ENCODE measurements at places on chromosomes 6 and 20.
A peak's percentile ranks its signal among the peaks of the same experiment; 100 is the strongest.

GRCh38 chr6:3741477-3741871, 10.0 kb downstream of the PXDC1 start:
- DNase-seq: no peak

GRCh38 chr20:3804781-3805180, 8.7 kb downstream of the CDC25B start:
- DNase-seq: no peak

- no peak for DNase-seq
These were observed 3.9 kb upstream of the SULF2 start for GRCh38 chr20:47789081-47789763.

GRCh38 chr6:157661652-157662051, 161.4 kb upstream of the SNX9 start:
- DNase-seq: no peak

GRCh38 chr6:31546339-31546957, at the start of gene ATP6V1G2:
TSS of gene ATP6V1G2 (minus strand) at chr6:31546608. CDS start at chr6:31546559, 49 bp downstream.
- DNase-seq: peak; percentile 91

- no peak for DNase-seq
These were observed 144.6 kb downstream of the LRFN2 start for GRCh38 chr6:40442591-40442990.

GRCh38 chr6:148745926-148746325, 904 bp upstream of the UST start:
- DNase-seq: no peak

DNA sequence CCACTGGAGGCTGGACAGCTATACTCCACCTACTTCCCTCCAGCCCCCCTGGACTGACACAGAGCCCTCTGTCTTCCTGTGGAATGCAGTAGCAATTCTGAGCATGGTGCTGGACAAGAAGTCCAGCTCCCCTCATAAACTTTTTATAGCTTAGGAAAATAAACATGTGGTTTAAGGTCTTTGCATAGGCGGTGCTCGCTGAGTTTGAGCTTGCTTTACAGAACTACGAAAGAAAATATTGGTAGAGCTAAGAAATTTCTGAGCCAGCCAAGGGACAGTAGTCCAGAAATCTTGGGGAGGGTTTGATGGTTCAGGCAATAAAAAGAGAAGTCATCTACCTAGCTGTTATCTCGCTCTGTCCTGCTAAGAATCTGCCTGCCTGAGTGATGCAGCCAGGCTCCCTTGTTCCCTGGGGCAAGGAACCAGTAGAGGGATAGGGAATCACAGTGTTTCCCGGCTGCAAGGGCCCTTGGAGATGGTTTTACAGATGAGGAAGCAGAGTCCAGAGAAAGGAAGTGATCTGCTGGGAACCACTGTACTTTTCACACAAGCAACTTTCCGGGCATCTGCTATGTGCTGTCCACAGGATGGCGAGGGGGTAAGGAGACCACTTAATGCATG, 343.4 kb downstream of the CDC5L start:
- DNase-seq: no peak

GRCh38 chr6:165847407-165848085, 184.5 kb upstream of the PDE10A start:
- no peak for DNase-seq

DNA sequence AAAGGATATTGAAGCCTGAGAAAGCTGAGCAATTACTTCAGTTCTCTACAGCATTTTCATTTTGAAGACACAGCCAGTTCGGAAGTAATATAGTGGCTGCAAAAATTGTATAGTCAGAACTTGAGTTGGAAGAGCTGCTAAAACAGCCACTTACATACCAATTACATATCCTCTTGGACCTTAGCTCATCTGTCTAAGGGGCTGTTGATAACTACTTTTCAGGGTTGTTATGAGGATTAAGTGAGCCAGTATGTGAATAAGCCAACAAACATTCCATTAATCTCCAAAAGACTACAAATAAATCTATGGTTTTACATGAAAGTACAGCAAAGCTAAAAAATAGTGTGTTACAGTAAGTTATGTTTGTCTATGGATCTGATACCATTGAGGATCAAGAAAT, 59.7 kb downstream of the TMEM200A start:
- DNase-seq: no peak

GRCh38 chr20:51769976-51770615, 1.9 kb upstream of the ATP9A start:
- no peak for DNase-seq

GRCh38 chr6:158610319-158610968, 34.1 kb downstream of the DYNLT1 start:
- DNase-seq: no peak

DNA sequence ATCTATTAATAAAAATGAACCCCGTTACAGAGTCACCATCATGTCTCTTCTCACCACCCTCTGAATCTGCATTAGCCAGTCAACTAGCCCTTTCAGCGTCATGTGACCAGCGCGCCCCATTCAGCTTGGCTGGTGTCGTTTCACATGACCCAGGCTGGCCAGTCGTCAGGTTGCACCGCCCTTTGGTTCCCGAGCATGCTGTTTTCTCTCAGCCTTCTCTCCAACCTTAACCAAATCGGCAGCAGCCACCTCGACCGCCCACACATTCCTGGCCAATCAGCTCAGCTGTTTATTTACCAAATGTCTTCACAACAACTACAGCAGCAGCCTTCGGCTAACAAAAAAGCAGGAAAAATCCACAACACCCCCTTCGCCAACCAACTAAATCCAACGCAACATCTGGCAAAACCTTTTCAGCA, 5.6 kb downstream of the SRSF3 start:
- DNase-seq: peak; percentile 65

DNA sequence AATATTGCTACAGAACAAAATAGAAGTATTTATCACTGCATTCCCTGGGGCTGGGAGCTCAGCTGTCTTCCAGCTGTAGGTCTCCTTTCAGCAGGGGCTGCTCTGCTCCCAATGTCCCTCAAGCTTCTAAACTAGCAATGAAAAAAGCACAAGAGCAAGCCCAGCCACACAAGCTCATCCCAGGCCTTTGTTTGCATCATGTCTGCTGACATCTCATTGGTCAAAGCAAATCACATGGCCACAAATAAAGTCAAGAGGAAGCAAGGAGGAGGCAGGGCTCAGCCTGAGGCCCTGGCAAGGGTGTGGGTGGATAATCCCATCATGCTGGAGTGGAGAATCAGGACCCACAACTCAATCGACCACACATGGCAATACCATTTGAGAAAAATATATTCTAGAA, 2.2 kb upstream of the BFSP1 start:
- no peak for DNase-seq

DNA sequence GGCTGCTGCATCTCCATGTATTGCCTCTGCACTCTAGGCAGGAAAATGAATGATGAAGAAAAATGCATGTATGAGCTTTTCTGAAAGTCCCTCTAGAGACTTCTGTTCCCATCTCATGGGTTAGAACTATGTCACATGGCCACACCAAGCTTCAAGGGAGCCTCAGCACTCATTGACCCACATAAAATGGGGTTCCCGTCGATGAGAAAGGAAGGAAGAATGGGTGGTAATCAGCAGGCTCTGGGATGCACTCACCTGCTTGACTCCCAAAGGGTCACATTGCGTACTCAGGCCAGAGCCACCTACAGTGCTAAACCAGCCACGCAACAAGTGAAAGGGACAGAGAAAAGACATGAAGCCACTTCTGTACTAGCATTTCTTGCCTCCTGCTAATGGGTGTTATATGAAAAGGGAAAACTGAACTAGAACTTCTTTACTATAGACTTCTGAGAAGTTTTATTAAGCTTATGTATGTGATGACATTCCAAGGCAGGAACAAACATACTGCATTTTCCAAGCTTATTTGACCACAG, 95.8 kb upstream of the GCM1 start:
- no peak for DNase-seq

- DNase-seq: no peak
These were observed 285.4 kb downstream of the THBS2 start for GRCh38 chr6:168968228-168968627.

DNA sequence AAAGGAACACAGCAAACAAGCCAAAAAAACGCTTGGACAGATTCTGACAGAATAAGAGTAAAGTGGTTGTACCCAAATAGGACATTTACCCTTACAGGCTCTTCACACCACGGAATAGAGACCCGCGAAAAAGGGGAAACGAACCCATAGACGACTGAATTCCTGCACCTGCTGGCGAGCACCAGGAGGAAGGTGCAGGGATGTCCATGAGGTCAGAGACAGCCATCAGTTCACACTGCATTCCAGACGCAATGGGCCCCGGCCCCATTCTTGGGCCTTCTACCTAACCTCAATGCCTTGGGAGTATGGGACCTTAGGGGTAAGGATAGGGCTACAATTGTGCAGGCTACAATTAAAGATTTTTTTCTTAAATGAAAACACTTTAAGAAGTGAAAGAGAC, 5.2 kb upstream of the DIDO1 start:
- no peak for DNase-seq

- DNase-seq: no peak
These were observed 11.4 kb upstream of the SOX12 start for GRCh38 chr20:313948-314347.

GRCh38 chr20:45970646-45971424, 1.2 kb downstream of the ZNF335 start:
- no peak for DNase-seq

GRCh38 chr20:5372371-5372770, 55.6 kb upstream of the PROKR2 start:
- no peak for DNase-seq

DNA sequence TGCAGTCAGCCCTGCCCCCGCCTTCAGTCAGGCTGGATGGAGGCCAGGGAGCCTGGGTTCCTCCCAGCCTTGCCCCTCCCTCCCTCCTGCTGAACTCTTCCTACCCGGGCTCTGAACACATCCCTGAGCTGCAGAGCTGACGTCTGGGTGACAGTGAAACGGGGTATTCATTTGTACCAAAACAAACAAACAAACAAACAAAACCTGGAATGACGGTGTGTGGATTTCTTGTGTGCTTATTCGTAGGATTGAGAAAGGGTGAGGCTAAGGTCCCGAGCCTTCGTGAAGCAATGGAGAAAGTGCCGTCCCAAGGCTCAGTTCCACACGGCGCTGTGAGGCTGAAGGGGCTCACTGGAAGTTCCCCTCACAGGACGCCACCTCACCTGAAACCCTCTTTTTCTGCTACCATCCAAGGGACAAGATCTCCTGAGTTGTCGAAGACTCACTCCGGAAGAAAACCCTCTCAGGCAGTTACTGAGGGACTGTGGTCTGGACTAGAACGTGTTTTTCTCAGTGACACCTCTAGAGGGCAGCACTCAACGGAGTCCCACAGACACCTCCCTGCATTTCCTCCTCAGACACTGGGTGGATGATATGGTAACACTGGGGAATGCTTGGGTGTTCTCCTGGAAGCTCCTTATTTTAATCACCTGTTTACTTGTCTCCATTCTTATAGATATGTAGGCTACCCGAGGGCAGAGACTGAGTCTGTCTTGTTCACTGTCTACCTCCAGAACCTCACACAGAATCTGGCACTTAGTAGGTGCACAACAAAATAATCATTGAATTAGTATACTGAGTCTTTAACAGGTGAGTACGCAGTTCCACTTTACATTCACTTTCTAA, 27.3 kb downstream of the GSTA3 start:
- peak; percentile 66 for DNase-seq

GRCh38 chr6:14750059-14750661, 495.7 kb upstream of the JARID2 start:
- no peak for DNase-seq

- DNase-seq: no peak
These were observed 245.6 kb downstream of the KIF16B start for GRCh38 chr20:16327606-16328005.

- peak; percentile 21 for DNase-seq
These were observed 27.7 kb downstream of the TFEB start for GRCh38 chr6:41707565-41708200.

- DNase-seq: peak; percentile 81
These were observed at the start of gene ACSS1 for GRCh38 chr20:25058051-25058846. TSS of gene ACSS1 (minus strand) at chr20:25058139. CDS start at chr20:25058102, 37 bp downstream.

DNA sequence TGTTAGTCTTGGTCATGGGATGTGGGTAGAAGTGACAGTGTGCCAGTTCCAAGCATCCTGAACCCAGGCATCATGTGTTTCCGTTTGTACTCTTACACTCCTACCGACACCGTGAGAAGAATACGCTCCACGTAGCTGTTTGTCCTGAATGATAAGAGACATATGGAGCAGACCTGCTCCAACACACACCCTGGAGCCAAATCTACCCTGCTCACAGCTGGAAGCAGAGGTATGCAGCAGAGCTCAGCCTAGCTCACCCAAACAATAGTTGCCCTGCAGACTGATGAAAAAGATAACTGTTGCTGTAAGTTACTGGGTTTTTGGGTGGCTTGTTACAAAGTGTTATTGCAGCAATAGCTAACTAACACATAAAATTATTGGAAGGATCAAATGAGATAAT, 14.3 kb upstream of the PDSS2 start:
- no peak for DNase-seq

DNA sequence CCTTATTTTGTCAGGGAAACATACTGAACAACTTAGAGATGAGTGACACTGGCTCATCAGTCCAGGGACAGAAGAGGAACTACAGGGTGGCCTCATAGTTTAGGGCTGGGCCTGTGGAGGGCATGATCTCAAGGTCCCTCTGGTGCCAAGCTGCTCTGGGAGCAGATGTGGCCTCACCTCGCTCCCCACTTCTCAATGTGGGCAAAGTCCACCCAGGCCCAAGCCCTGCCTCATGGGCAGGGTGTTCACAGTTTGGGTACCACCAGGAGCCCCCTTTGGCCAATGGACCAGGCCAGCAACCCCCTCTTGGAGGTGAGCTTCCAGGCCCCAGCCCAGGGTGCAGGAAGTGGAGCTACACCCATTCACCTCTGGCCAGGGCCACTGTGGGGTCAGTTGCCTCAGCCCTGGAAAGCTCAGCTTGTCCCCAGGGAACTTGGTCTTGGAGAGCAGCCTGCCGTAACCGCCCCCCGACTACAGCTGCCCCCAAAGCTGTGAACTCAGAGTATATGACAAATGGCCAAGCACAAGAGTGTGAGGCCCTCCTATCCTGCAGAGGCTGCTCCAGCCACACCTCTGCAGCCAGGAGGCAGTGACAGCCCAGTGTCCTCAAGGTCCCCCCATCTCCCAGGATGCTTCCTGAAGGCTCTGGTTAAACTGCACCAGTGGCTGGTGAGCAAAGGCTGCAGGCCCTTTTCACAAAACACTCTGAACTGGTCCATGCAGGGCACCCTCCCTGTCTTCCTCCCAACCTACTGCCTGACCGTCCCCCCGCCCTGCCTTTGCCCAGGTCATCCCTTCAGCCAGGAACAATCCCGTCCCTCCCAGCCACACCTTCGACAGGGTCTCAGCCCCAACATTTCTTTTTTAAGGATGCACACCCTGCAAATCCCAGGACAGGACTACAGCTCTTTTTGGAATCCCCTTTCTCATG, 3.6 kb downstream of the ADISSP start:
- DNase-seq: no peak

- DNase-seq: no peak
These were observed 114.7 kb upstream of the SPTLC3 start for GRCh38 chr20:12894089-12894488.

Data from stimulated activated naive CD8-positive, alpha-beta T cell treated with anti-CD3 and anti-CD28 coated beads, Interleukin-15, amount 100 ng/mL, for 72 hours (primary cell).